HS-5 (cell line): ENCODE measurements at places on chromosomes 7 and 10.

- DNase-seq, result no peak
These were observed at the start of gene CACNB2 for GRCh38 chr10:18140149-18140956. Gene CACNB2, plus strand, starts transcription at chr10:18140424.

- no peak for DNase-seq
These were observed 92.3 kb downstream of the MAGI2 start for GRCh38 chr7:79361214-79361613.

- no peak for DNase-seq
These were observed 169.2 kb downstream of the HGF start for GRCh38 chr7:81600608-81601007.

DNA sequence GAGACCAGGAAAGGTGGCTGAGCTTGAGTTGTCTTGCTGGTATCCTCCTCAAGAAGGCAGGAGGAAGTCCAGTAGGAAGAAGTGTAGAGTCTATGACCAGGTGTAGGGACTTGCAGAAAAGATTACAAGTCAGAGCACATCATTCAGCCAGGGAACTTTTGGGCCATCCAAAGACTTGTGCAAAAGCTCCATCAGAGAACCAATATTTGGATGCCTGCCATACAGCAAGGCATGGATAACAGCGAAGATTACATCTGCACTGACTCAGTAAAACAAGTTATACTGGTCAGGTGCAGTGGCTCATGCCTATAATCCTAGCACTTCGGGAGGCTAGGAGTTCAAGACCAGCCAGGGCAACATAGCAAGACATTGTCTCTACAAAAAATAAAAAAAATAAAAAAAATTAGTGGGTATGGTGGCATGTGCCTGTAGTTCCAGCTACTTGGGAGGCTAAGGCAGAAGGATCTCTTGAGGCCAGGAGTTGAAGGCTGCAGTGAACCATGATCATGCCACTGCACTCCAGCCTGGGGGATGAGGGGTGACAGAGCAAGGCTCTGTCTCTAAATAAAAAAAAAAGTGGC is 13.2 kb upstream of the NMT2 start:
- no peak for DNase-seq

GRCh38 chr7:6446838-6447580 is 745 bp downstream of the DAGLB start:
- peak; percentile 97 for DNase-seq

GRCh38 chr10:131311661-131312477 is at the start of gene TCERG1L:
Gene TCERG1L, minus strand, starts transcription at chr10:131311721. Its CDS starts 86 bp downstream, at chr10:131311635.
- DNase-seq, result no peak

DNA sequence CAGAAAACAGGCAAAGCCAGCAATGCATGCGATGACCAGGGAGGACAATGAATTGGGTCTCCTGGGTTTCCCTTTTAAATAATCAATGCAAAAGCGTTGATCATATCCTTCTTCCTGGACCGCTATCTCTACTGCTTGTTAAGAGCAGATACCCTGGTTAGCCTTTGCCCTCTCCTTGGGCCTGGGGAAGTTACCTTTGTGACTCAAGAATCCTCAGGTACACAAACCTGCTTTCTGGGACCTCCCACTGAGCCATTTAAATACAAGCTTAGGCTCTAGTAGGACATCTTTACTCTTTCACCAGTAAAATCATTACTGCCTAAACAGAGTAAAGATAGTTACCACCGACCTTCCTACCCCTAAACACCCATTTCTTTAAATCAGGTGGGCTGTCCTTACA is 173.9 kb downstream of the WNT2 start:
- DNase-seq, result no peak

DNA sequence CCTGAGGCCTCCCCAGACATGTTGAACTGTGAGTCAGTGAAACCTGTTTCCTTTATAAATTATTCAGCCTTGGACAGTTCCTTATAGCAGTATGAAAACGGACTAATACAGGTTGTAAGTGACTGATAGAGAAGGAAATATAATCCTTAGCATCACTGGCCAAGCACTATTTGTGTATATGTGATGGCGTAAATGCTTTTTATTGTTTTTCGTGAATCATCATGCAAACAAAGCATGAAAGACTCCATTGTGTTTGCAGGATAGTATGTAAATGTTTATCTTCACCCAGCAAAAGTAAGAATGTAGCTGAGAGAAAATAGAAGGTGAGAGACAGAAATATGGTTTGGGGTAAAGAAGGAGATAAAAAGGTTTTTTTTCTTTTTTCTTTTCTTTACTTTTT is 92.5 kb upstream of the LRGUK start:
- DNase-seq, result no peak

- no peak for DNase-seq
These were observed 223.4 kb downstream of the SEC23IP start for GRCh38 chr10:120115959-120116358.

GRCh38 chr10:93461109-93461806 is 20.9 kb downstream of the MYOF start:
- no peak for DNase-seq

- DNase-seq, result no peak
These were observed 9.5 kb upstream of the ZNF862 start for GRCh38 chr7:149828357-149829309.

DNA sequence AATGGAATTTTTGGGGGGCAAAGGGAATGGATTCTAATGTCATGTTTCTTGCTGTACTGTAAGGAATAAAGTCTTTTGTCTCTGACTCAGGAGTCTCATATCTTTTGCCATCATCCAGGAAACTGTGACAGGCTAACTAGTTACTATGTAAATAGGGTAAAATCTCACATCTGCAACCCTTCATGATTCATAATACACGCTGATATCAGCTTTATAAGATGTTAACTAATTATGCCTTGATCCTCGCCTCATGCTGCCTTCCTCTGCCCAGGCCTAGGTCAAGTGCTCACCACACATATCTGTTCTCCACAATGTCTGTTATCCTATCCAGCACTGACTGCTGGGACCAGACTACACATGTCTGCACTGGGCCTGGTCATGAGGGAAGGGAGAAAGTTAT is 81.3 kb upstream of the CXCL12 start:
- no peak for DNase-seq

DNA sequence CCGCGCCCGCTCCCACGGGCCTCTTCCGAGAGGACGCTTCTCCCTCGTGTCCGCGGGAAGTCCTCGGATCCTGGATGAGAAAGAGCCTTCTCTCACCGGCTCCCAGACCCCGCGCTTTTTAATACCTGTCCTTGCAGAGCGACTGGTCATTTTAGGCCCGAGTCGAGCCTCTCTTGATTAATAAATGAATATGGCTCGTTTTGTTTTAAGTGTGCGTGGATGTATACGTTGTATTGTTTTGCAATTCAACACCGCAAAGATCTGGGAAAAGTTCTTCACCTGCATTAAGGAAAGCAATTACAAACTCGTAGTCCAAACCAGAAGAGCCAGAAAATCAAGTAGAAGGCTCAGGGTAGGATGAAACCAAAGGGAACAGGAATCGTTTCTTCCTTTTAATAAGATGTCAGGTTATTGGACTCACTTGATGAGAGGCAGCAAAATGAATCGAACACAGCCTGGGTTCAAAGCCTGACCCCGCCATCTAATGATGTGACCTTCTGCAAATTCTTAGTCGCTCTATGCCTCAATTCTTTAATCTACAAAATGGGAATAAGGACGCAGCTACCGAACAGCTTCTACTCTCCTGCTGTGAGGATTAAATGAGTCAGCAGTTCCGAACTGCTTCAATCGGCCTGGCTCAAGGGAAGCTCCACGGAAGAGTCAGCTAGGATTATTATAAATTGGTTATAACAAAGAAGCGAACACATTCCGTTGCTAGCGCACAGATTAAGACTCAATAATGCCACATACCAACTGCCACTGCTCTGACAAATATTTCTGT is 277.8 kb upstream of the NEBL start:
- no peak for DNase-seq

DNA sequence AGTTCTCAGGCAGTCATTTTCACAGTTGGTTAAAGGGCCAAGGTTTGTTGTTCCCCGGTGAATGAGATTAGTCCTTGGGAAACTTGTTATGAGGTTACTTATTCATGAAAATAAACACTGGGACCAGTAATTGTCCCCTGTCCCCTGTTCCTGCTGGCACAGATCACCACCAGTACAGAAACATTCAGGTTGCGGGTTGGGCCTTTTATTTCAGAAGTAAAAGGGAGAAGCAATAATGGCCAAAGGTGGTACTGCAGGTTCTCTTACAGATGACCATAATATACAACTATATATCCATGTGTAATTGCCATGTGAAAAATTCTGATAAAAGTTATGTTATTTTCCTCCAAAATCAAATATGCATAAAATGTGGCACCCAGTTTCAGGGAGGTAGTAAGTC is 442.0 kb downstream of the SORCS1 start:
- DNase-seq, result no peak

DNA sequence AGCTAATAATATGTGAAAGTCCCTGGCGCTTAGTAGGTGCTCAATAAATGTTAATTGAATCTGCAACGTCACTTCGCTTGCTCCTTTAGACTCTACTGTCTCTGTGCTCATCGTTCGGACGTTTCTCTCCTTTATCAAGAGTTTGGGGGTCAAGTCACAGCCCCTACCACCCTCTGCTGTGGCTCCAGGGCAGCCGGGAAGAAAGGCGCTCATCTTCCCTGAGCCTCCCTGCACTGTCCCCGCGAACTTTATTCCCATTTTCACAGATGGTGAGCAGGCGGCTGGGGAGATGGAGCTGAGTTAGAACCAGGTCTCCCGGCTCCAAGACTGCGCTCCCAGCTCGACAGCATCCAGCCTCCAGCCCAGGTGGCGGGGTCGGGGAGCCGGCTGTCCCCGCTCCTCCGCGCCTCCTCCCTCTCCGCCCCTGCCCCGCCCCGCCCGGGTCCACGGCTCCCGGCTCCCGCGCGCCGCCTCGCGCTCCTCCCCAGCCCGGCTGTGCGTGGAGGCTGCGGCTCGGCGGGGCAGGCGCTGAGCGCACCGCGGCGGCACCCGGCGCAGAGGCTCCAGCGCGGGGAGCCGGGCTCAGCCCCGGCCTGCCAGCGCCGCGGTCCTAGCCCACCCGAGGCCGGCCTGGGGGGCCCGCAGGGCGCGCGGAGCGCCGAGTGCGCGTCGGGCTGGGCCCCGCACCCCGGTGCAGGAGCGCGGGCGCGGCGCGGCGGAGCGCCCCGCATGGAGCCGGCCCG is at the start of gene CLEC2L:
Gene CLEC2L (plus strand): TSS at position 487 of the 743 bp plus-strand sequence. CDS start 243 bp downstream, at position 730.
- DNase-seq, result no peak

DNA sequence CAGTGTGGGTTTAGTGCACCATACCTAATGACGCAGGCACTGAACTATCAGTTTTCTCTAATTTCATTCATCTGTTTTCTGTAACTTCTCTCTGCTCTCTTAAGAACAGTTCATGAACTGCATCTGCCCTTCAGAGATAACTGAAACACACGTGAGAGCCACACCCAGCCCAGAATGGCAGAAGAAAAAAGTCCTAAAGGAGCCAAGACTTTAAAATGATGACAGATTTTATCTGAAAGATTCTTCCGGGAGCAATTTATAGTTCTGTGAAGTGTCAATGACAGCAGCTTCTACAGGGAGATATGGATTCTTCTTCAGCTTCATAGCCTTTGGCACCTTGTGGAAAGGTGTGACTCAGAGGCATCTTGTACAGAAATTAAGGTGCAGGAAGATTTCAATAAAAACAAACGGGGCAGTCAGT is 211.5 kb upstream of the SLC26A5 start:
- no peak for DNase-seq
